ENCODE measurements at places on chromosomes 16 and 17.

GRCh38 chr16:81684242-81684837 is 94.8 kb upstream of the PLCG2 start:
- DNase-seq, result no peak

- no peak for DNase-seq
These were observed 26.8 kb downstream of the C17orf75 start for GRCh38 chr17:32315171-32315570.

DNA sequence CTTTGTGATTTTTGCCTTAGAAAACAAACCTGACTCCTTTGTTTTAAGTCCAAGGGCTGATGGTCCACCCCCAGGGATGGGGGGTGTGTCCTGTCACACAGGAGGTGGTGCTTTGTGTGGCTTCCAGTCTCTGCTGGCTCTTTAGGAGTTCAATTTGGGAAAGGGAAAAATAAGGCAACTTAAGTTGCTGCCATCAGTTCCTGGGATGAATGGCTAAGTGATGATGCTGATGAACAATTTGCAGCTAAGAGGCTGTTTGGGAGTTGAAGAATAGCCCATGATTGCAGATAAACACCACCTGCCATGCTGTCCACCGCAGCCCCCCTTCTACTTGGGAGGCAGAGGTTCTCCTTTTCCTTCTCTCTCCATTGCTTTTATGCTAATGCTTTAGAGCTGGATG is 40.2 kb downstream of the ARL4D start:
- DNase-seq, result no peak

GRCh38 chr16:85557083-85557970 is 55.8 kb upstream of the GSE1 start:
- DNase-seq, result no peak

GRCh38 chr16:84497418-84498222 is 6.8 kb downstream of the MEAK7 start:
- no peak for DNase-seq

- DNase-seq, result no peak
These were observed 22.8 kb downstream of the SLFN5 start for GRCh38 chr17:35265566-35266141.

GRCh38 chr17:20998571-20999043 is 44.2 kb downstream of the USP22 start:
- DNase-seq, result no peak

DNA sequence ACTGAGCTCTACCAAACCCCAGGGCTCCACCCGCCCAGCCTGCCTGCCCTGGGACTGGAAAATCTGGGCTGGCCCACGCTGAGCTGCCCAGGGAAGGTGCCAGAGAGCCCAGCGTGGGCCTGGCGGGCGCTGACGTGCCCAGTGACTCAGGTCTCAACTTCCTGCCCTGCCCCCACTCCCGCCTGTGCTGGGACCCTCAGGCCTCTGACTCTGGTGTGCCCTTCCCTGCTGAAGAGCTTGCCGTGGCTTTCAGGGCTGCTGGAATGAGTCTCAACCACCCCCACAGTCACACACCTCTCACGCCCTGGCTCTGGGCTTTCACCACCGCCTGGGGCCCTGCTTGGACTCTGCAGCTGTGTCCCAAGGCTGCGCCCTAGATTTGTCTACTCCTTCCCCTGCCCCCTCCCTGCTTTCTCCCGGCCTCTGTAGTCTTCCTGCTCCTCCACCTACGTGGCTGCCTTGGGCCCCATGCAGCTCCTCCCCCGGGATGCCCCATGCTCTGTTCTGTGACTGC is 10.4 kb downstream of the LLGL1 start:
- no peak for DNase-seq
